ENCODE measurements at places on chromosomes 6 and 20. TPM values are rescaled to one million over a fixed set of nuclear protein-coding genes. Genes with fewer than 3 reads are reported as not detected.

ABCC10 gene
- 30.5 TPM for total RNA-seq

BMP7 gene
- total RNA-seq: 0.52 TPM

KHDRBS2 gene
- total RNA-seq: 0.32 TPM

TFAP2B gene
- not detected for total RNA-seq

RRAGD gene
- 16.2 TPM for total RNA-seq

TBC1D32 gene
- total RNA-seq: 7.5 TPM

TCF19 gene
- 3.1 TPM for total RNA-seq

DEFB132 gene
- total RNA-seq: not detected

FERMT1 gene
- 0.39 TPM for total RNA-seq

EGFL8 gene
- 20.7 TPM for total RNA-seq

All from aorta (tissue), 5 donors.